Glutamatergic neuron (in vitro differentiated cells): ENCODE measurements at places on chromosomes 5 and 9. TPM values are rescaled to one million over a fixed set of nuclear protein-coding genes. Genes with fewer than 3 reads are reported as not detected.

GRCh38 chr9:17165764-17166163 lies 30.9 kb downstream of the CNTLN start:
- H3K36me3 ChIP-seq, result no peaks in the 10 kb centered on the region
- no peaks in the 10 kb centered on the region for H3K27me3 ChIP-seq
- no peak overlapping the region for H3K4me3 ChIP-seq
- no peak for DNase-seq

GRCh38 chr5:77991084-77991483 lies 214.9 kb upstream of the TBCA start:
- no peak overlapping the region for H3K27ac ChIP-seq
- H3K4me3 ChIP-seq, result no peak overlapping the region
- H3K36me3 ChIP-seq, result no peaks in the 10 kb centered on the region
- H3K4me1 ChIP-seq, result peaks cover 35% of the 10 kb centered on the region
- DNase-seq, result no peak

- no peak overlapping the region for H3K27ac ChIP-seq
- no peak overlapping the region for H3K4me3 ChIP-seq
- H3K36me3 ChIP-seq, result peaks cover 30% of the 10 kb centered on the region
- no peak for DNase-seq
Measured at GRCh38 chr5:14713476-14714390, 49.2 kb downstream of the OTULIN start.

GRCh38 chr5:85305766-85306165 lies 921.1 kb upstream of the EDIL3 start:
- H3K4me1 ChIP-seq, result no peaks in the 10 kb centered on the region
- no peak for DNase-seq
- H3K27ac ChIP-seq, result no peak overlapping the region

DNA sequence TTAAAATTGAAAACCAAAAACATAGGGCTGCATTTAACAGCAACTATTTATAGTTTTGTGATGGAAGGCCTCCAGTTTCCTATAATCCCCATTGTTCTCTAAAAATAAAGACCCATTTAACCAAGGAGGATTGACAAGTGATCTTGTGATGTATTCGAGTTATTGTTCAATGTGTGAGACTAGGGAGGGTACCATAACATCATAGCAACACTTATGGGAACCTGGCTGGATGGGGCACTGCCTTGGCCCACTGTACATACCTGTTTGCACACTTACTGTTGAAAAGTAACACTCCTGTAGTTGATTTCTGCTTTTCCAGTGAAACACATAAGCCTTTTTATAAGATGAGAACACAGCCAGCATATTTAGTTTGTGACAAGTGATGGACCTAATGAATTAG lies 32.3 kb downstream of the MACIR start:
- H3K4me3 ChIP-seq, result no peak overlapping the region
- H3K36me3 ChIP-seq, result no peaks in the 10 kb centered on the region
- no peaks in the 10 kb centered on the region for H3K27me3 ChIP-seq

DNA sequence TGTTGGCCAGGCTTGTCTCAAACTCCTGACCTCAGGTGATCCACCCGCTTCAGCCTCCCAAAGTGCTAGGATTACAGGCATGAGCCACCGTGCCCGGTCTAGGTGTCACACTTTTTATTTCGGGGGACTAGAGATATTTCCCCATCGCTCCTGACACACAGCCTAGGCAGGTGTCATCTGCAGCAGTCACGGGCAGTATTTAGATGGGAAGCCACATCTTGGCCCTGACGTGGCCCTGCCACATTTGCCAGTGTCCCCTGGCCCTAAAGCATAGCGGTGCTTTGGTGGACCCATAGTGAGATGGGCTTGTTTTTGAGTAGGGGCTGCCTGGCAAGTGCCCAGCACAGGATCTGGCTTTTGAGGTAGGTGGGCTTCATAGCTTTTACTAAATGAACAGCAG lies 45.0 kb upstream of the LRRTM2 start:
- DNase-seq, result no peak
- H3K27me3 ChIP-seq, result peaks cover 9% of the 10 kb centered on the region
- H3K4me3 ChIP-seq, result no peak overlapping the region

DNA sequence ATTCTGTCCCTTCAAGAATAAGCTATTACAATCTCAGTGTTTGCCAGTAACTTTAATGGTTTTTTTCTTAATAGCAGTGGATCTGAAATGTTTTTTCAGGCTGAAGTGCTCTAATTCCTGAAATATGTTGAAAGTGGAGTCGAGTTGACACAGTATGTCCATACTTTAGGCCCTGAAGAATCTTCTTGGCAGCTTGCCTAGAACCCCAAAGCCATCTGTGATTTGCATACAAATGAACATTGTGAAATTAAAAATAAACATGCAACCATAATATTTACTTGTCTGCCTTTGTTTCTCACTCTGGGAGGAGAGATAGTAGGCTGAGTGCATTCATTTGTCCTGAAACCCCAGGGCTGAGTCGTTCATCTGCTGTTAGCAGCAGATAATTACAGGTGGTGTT lies 152.7 kb downstream of the ADCY2 start:
- H3K36me3 ChIP-seq, result no peaks in the 10 kb centered on the region
- H3K27ac ChIP-seq, result no peak overlapping the region
- DNase-seq, result no peak
- H3K4me1 ChIP-seq, result peaks cover 2% of the 10 kb centered on the region
- no peak overlapping the region for H3K4me3 ChIP-seq

The INVS gene
- 33.4 TPM for total RNA-seq

The GPR150 gene
- not detected for total RNA-seq
